ENCODE measurements at places on chromosomes 4 and X.

- DNase-seq = no peak
Measured at GRCh38 chrX:136658151-136658550, 10.2 kb downstream of the CD40LG start.

DNA sequence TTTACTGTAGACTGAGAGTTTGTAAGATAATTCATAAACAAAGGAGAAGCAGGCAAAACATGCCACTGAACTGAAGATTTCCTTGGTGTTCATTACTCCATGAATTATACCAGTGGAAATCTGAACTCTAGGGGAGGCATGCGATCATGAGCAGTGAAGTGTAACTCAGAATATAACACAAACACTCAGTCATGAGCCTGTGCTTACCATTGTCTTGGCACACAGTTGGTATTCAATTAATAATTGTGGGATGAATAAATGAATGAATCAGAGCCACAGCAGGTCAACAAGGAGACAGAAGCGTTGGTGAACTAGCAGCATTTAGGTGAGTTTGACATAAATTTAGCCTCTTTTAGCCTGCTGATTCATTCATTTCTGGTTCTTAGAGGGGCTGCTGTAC is 263.5 kb upstream of the DKK2 start:
- no peak for DNase-seq

DNA sequence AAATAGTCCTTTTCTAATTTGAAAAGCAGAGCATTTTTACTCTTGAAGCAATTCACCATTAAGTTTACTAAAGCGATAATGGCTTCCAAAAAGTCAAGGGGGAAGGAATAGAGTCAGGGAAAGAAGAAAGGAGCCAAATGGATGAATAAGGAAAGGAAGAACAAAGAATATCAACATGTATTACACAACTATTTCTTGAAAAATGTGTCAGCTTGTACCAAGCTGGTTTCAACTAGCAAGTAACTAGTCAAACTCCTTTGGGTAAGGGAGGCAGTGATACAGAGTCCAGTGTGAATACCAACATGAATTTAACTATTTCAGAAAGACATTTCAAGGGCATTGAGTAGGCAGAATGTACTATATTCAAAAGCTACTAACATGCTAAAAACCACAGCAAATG is 112.1 kb downstream of the ARHGAP6 start:
- DNase-seq = no peak

DNA sequence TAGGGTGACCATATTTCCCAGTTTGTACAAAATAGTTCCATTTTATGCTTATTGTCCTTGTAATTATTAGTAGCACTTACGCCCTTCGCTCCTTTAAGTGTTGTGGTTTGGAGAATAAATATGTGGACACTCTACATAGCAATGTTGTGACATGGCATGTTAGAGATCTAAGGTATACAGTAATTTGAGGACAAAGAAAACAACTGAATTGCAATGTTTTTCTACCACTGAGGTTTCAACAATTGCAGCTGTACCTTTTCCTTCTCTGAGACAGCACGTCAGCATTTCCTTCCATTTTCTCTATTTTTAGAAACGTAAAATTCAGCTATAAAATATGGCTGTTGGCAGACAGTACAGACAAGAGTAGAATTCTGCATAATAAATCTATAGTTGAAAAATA is 323.1 kb downstream of the MAPK10 start:
- DNase-seq = no peak

GRCh38 chr4:6349896-6350603 is 80.4 kb downstream of the WFS1 start:
- no peak for DNase-seq

All from nephron progenitor cell (in vitro differentiated cells).